Stimulated activated CD4-positive, alpha-beta T cell treated with anti-CD3 and anti-CD28 coated beads, Interleukin-2, amount 100 ng/mL, for 48 hours (primary cell): ENCODE measurements at places on chromosomes 5 and 9.

DNA sequence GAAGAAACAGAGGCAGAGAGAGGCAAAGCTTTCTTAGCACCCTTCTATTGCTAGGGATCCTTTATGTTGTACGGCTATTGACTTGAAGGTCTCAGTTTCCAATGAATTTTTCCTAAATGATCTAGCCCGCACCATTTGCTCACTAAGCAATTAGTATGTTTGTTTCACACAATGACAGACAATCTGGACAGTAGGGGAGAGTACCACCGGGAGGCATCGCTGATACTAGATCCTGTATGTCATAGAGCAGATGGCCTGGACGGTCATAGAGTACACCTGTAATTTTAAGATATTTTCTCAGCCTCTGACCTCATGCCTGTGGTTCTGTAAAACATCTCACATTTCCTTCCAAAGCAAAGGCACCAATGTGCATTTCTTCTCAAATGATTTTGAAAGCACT is 194.3 kb downstream of the TLE4 start:
- no peak for DNase-seq

GRCh38 chr5:20305463-20305862 is 317.5 kb upstream of the CDH18 start:
- DNase-seq = no peak

DNA sequence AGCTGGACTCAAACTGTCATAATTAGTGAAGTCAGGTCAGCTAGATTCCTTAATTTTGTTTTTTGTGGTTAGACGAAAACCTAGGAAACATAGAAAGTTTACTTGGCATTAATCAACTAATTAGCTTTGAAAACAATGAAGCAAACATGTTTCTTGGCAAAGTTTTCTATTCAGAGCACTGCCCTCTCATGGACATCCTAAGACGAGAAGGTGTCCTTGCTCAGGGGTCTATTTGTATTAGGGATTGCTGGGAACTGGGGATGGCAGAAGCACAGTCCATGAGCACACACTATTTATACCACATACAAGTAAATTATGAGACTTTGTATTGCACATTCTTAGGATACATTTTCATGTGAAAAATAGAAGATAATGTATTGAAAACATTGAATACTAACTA is 49.7 kb downstream of the POC5 start:
- DNase-seq = no peak

DNA sequence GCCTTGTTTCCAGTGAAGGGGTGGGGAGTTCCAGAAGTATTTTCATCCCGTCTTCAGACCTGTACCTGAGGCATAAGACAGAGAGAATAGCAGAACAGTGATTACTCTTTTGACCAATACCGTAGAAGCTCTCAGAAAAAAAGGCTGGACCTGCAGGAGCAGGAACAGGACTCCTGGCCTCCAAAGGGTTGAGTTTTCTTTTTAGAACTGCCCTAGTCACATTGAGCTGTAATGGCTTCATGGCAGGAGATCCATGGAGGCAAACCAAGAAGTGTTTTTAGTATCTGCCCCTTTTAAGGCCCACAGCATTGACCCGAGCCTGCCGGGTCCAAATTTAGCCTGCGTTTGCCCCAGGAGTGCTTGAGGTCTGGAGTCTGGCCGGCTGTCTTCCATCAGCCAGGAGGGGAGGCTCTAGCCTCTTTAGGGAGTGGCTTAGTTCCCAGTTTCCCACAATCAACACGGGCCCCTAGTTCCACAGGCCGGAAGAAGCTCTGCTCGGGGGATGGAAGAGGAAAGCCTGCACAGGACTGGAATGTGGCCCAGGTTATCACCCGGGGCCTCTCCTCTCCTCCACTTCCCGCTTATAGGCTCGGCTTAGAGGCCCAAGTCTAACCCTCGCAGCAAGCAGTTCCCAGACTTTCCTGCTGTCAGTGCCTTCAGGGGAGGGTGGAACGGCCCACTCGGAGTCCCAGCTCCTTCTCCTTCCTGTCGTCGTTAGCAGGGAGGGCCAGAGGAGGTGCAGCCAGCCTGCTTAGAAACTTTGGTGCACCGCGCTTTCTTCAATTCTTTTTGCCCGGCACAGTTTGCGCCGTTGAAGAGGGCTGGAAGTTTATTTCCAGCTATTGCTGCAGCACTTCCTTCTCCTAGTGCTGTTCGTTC is 80.7 kb downstream of the C9orf152 start:
- no peak for DNase-seq

- no peak for DNase-seq
Observed at GRCh38 chr5:140214831-140215230, 39.8 kb downstream of the CYSTM1 start.
